SK-N-SH (cell line): ENCODE measurements at places on chromosomes 12 and 14. TPM values are rescaled to one million over a fixed set of nuclear protein-coding genes. Genes with fewer than 3 reads are reported as not detected.

DNA sequence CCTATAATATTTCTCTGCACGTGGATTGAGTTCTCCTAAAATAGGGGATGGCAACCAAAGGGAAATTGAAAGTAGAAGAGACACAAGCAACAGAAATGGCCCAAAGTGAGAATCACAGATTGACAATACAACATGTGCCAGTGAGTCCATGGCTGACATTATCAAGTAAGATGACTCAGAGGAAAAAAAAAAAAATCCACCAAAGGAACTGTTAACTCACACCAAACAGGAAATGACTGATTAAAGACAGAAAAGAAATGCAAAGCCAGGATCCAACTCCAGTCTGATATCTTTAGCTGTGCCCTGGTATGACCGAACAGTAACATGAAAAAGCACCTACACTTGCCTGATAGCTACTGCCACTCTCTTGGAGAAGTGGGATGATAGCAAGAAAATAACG, 485.0 kb downstream of the PRKD1 start:
- no peak for DNase-seq

DNA sequence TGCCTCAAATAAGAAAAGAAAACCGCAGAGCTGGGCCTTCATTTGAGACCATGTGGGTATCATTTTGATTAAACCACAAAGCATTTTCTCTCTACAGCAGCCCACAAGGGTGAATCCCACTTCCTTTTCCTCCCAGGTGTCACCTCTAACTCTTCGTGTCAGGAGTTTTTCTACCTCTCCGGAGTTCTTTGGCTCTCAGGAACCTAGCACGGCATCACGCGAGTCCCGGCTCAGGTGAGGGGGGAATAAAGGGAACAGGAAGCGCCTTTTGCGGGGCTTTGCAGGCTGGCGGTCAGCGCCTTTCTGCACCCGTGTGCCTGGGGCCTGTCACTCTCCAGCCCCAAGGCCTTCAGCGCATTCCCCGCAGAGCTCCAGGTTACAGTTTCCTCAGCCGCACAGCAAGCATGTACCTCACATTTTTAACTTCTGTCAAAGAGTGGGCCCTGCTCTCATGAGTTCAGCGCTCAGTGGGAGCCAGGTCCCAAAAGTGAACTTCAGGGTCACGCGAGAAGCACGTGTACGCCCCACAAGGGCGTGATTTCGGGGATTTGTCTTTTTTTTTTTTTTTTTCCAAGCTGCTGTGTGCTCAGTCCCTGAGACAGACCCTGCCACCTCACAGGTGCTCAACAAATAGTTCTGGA, 740 bp upstream of the PRPF40B start:
- DNase-seq: no peak

- no peak for DNase-seq
These were observed 241.2 kb upstream of the FKBP4 start for GRCh38 chr12:2553388-2554126.

DNA sequence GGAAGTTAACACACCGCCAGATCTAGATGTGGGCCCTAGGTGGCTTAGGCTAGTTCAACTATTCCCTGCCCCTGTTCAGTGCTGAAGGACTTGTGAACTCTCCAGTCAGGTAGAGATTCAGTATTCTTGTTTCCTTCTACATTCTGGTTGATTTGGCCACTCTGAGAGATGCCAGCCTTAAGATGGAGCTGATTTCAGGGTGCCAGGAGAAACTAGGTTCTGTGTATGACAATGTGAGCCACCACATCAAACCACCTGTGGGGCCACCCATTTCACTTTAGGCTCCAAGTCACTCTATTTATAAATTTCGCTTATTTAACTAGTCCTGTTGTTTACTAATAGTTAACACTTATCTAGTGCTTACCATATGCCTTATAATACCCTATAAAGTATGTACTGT, 26.0 kb downstream of the FRMD6 start:
- DNase-seq: no peak

DNA sequence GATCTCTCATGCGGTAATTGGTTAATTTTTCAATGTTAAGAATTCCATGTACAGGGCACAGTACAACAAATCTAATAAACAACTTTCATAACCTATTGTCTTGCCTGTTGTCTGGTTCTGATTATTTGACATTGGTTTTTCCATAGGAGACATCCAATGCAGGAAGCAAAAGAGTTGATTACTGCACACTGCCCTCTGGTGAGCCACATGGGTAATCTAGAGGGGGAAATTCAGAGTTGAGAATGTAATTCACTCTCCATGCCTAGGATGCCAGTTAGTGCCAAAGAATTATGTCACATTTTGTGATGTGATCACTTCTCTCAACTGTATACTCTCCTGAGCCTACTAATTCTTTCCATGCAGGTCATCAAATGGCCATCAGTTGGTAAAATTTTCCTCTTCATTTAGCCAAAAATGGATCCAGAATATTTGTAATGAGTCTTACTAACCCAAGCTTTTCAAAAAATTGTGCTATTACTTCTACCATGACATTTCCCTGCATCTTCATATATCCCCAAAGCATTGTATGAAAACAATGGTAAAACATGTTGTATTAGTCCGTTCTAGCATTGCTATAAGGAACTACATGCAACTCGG, 17.7 kb upstream of the CCDC91 start:
- peak; percentile 42 for DNase-seq

DNA sequence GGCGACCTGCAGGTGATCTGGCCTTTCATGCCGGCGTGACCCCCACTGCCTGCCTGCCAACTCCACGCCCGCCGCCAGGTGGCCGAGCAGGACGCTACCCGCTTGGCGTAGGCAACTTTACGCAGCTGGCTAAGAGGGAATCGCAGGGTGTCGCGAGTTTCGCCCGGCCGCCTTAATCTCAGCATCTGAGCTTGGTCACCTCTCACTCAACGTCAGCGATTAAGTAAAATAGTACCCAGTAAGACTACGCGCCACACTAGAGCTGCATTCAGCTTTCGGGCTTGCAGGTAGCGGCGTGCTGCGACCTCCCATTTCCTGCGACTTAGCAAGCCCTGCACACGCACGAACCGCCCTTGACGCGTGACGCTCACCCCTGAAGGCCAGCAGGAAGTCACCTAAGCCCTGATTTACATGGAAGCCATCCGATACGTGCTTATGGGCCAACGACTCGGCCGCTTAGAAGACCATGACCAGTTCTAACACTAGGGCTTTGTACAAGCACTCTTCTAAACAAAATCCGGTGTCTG, 33.2 kb downstream of the WBP11 start:
- DNase-seq: peak; percentile 83

GRCh38 chr12:44247588-44247987, 411.7 kb downstream of the TMEM117 start:
- DNase-seq: peak; percentile 3

The MAP3K12 gene
- 57.6 and 80.9 TPM in 2 replicates for polyA plus RNA-seq

DNA sequence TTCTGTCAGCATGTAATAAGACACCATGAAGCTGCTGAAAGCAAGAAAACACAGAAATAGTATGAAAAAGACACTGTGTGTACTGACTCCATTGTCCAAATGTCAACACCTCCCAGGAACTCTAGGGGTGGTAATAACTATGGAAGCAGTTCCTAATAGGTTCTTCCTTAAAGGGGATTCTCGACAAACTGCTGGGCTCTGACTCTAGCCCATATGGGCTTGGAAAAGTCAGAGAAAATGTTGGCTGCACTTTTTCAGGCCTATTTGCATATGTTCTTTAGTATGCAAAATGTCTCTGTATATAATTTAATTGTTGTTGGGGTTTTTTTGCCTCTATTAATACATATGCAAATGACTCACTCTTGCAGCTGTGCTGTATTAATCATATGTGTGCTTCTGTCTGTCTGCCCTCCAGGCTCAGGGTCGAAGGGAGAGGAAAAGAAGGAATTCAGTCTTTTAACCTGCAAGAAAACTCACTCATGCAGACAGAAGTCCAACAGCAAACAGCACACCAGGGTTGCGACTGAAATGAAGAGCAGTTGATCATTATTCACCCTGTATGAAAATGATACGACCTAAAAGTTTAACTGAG, 317.6 kb downstream of the SOX5 start:
- DNase-seq: no peak

DNA sequence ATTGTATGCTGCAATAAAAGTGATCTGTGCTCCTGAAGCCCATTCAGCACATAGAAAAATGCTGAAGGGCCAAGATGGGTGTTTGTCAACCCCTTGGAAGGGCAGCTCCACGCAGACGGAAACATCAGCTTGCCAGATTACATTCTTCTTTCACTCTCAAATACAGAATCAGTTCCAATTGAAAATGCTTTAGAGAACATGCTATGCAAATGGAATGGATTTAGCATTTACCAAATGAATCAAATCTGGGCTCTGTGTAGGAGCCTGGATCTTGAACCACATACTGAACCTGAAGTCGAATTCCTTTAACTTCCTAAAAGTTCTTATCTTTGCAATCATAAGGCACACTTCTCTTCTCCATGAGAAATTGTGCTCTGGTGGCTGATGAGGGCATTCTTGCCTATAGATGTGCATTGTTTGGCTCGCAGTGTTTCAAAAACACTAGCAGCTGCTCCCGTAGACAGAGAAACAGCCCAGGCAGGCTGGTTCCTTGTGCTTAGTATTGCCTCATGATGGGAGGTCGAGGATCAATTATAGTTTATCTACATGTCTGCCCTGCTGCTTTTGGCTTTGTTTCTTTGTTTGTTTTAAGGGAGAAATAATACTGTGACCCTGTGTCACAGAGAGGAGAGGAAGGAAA, 489.8 kb upstream of the FLRT2 start:
- no peak for DNase-seq

GRCh38 chr14:38297681-38298080, 41.8 kb upstream of the CLEC14A start:
- no peak for DNase-seq

The CBLN3 gene
- polyA plus RNA-seq: 1.8 TPM in 2 replicates

DNA sequence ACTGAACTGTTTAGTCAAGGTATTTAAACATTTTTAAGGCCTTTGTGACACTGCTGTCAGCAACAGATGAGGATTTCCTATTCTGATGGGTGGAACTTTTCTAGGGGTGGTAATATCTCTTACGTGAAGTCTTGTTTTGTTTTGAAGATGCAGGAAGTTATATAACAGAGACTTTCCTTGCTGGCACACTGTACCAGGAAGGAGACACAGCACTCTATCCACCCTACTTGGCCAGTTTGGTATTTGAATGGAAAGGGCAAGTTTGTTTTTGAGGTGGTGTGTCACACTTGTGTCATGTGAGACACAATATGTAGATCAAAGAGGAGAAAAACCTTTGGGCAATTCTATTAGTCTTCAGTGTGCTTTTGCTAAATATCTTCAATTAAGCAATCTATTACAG, 51.6 kb upstream of the SRP54 start:
- no peak for DNase-seq

GRCh38 chr12:6613776-6614512, 6.8 kb upstream of the CHD4 start:
- peak; percentile 88 for DNase-seq

GRCh38 chr12:103571286-103571685, 15.8 kb upstream of the STAB2 start:
- peak; percentile 41 for DNase-seq

GRCh38 chr12:1611803-1612572, 17.0 kb upstream of the WNT5B start:
- DNase-seq: no peak

DNA sequence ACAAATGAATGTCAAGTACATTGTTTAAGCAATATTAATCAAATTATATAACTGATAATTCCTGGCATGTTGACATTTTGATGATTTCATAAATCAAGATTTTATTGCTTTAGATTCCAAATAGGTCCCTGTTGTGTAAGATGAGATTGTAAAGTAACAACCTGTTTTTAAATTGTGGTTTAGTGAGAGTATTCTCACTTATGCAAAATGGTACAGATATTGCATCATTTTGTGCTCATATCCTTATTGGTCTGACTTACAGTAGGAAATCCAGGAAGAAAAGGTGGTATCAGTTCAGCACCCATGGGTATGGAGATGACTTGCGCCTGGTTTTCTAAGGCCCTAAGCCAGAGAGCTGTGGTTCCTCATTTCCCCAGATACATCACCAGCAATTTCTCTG, 165.5 kb downstream of the KIF21A start:
- DNase-seq: no peak

- no peak for DNase-seq
These were observed 16.3 kb downstream of the RTRAF start for GRCh38 chr14:52005625-52006024.

The PZP gene
- not detected in 2 replicates for polyA plus RNA-seq

The SIX4 gene
- 3.3 and 4.3 TPM in 2 replicates for polyA plus RNA-seq

The WNT1 gene
- not detected in 2 replicates for polyA plus RNA-seq
